AG04449 (cell line): ENCODE measurements at places on chromosomes 3 and 15.

GRCh38 chr15:64066451-64066850, 20.2 kb upstream of the DAPK2 start:
- no peak for DNase-seq

- DNase-seq = peak; percentile 82
Measured at GRCh38 chr3:162525066-162525742, 1028.6 kb downstream of the OTOL1 start.

- DNase-seq = no peak
Measured at GRCh38 chr3:128734523-128735189, 8.7 kb downstream of the RAB7A start.

GRCh38 chr3:62252438-62253157, 120.8 kb downstream of the FEZF2 start:
- DNase-seq = no peak

- no peak for DNase-seq
Measured at GRCh38 chr15:83843471-83843871, 189.5 kb downstream of the ADAMTSL3 start.
